Lower leg skin (tissue), 4 donors: ENCODE measurements at places on chromosomes 16 and 17. TPM values are rescaled to one million over a fixed set of nuclear protein-coding genes. Genes with fewer than 3 reads are reported as not detected.

DNA sequence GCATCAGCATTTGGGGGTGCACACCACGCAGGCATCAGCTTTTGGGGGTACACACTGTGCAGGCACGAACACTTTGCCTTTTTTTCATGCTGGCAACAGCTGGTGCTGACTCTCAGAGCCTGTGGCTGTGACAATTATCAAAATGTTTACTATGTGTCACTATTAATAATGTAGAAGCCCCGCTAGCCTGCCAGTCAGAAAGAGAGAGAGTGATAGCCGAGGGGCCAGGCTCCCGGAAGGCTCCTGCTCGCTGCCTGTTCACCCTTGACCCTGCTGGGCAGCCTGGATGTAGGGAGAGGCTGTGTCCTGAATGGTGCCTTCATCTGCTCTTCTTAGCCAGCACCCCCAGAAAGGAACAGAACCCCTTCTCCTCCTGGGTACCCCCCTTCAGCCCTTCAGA lies 61.9 kb downstream of the SDK2 start:
- no peak for DNase-seq

DNA sequence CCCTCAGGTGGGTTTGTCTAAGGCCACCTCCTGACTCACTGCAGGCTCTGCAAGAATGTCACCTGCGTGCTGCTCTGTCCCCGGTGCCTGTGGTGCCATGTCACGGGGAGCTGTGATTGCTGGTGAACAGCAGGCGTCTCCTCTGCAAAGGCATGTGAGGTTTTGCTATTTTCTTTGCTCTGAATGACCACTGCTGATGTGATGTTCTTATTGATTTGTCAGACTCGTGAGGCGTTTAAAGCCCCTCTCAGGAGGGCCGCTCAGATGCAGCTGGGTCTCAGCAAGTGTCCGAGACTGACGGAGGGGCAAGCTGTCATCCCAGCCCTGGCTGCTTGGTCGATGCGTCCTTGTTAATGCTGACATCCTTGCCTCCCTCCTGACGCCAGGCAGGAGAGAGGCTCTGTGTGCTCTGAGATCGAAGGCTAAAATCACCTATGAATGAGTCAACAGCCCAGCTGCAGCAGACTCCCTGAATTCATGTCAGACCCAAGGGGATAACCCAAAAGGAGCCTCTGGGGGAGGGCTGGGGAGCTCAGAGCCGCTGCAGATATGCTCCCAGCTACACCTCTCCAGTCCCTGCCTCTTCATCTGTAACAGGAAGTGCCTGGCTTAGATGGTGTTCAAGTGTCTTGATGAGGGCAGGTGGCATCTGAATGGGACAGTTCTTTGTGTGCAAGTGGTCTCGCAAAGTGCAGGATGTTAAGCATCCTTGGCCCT lies 11.8 kb upstream of the PEMT start:
- no peak for DNase-seq

- no peak for DNase-seq
Measured at GRCh38 chr16:12729448-12729847, 74.2 kb downstream of the CPPED1 start.

DNA sequence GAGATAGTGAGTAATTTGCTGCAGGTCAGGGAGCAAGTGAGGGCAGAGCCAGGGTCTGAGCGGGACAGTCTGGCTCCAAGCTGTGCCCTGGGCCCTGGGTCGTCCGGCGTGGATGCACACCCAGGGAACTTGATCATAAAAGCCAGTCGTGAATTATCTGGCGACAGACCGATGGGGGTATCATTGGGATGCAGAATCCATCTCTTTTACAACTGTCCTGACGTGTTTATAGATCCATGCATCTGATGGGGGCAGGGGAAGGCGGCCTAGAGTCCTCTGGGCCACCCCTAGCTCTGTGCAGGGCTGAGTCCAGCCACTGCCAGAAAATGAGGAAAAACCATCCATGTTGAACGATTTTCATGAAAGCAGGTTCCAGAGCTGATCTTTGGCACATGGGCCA lies 332.8 kb downstream of the C16orf95 start:
- DNase-seq: no peak

- DNase-seq: peak; percentile 21
Measured at GRCh38 chr16:80369138-80369958, 171.4 kb upstream of the DYNLRB2 start.

DNA sequence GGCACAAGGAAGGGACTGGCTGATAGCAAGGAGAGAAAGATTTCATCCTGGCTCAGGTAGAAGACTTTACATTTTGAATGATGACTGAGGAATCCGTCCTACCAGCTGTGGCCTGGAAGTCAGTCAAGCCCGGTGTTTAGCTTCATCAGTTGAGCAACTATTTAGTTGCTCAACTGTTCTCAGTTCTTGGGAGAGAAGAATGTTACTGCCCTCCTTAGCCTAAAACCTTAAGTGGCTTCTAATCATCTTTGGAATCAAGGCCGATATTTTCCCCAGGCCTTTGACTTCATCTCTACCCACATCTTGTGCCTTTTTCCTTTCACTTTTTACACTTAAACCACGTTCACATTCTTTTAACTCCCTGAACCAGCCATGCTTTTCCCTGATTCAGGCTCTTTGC lies 17.3 kb upstream of the RBL2 start:
- no peak for DNase-seq

GRCh38 chr17:1183171-1183873 lies 3.5 kb upstream of the ABR start:
- no peak for DNase-seq

DNA sequence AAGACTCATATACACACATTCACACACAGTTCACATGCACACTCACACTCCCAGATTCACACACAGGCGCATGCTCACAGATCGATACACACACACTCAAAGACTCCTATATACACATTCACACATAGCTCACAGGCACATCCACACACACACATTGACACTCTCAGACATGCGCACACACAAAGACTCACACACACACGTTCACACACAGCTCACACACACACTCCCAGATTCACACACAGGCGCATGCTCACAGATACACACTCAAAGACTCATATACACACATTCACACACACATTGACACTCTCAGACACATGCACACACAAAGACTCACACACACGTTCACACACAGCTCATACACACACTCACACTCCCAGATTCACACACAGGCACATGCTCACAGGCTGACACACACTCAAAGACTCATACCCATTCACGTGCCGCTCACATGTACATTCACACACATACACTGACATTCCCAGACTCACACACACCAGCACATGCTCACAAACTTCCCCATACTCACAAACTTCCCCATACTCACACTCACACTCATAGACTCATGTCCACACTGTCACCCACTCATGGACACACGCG lies 25.6 kb upstream of the KRT17 start:
- DNase-seq: no peak

GRCh38 chr17:67944035-67944434 lies 52.2 kb downstream of the C17orf58 start:
- DNase-seq: no peak

The SOCS1 gene
- total RNA-seq: 20.6 TPM

The ROGDI gene
- 15.8 TPM for total RNA-seq

The IL17C gene
- not detected for total RNA-seq

The ANKRD40CL gene
- not detected for total RNA-seq

The USP6 gene
- total RNA-seq: not detected
